Cerebellum (tissue), 4 donors: ENCODE measurements at places on chromosomes 4 and X. TPM values are rescaled to one million over a fixed set of nuclear protein-coding genes. Genes with fewer than 3 reads are reported as not detected.

Gene NMU
- 4.3 TPM for total RNA-seq

Gene GIMD1
- not detected for total RNA-seq

Gene SHISA3
- total RNA-seq: 0.18 TPM

Gene TMPRSS11B
- not detected for total RNA-seq

Gene AGTR2
- not detected for total RNA-seq

Gene ADAM29
- 0.91 TPM for total RNA-seq

Gene INTS12
- 20.9 TPM for total RNA-seq

Gene TLR6
- 3.0 TPM for total RNA-seq

Gene CFAP47
- total RNA-seq: 6.8 TPM

Gene EVC2
- 3.0 TPM for total RNA-seq

Gene CACNA1F
- total RNA-seq: 0.36 TPM

Gene MAD2L1
- total RNA-seq: 12.0 TPM

Gene CENPVL3
- 3.9 TPM for total RNA-seq

Gene PPP2R2C
- 80.5 TPM for total RNA-seq

Gene SYP
- 85.9 TPM for total RNA-seq

Gene CYTL1
- total RNA-seq: 0.91 TPM

Gene ARSJ
- total RNA-seq: 0.64 TPM

Gene C1QTNF7
- 1.5 TPM for total RNA-seq

Gene SPANXN4
- not detected for total RNA-seq

Gene SPANXA2
- total RNA-seq: not detected

Gene HTRA3
- 2.4 TPM for total RNA-seq

Gene CENPVL1
- 2.4 TPM for total RNA-seq

Gene SPRY1
- 29.6 TPM for total RNA-seq

Gene DTHD1
- total RNA-seq: 2.1 TPM

Gene TMEM144
- 4.0 TPM for total RNA-seq

Gene APBB2
- total RNA-seq: 105 TPM

Gene BEX1
- 67.0 TPM for total RNA-seq

Gene STOX2
- total RNA-seq: 44.2 TPM

Gene GPR82
- total RNA-seq: not detected

Gene UCP1
- total RNA-seq: not detected

Gene DOCK11
- 40.2 TPM for total RNA-seq
